ENCODE measurements at places on chromosomes 3 and 15.

DNA sequence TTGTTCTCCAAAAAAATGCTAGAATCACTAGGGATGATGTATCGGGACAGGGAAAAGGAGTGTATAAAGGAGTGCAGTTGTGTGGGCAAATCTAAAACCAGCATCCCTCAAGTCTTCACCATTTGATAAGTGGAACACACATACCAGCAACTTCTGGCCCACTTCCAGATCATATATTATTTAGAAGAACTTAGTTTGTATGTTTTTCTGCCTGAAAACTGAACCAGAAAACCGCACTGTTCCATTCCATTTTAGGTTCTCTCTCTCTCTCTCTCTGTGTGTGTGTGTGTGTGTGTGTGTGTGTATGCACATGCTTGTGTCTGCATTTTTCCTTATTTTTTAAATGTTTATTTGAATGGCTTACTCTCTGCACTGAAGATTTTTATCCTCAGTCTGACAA lies 93.5 kb downstream of the SERPINI1 start:
- DNase-seq, result no peak

GRCh38 chr3:71062037-71062932 lies 521.2 kb downstream of the FOXP1 start:
- DNase-seq, result no peak

GRCh38 chr3:43632269-43632733 lies 10.5 kb upstream of the ANO10 start:
- DNase-seq, result no peak

DNA sequence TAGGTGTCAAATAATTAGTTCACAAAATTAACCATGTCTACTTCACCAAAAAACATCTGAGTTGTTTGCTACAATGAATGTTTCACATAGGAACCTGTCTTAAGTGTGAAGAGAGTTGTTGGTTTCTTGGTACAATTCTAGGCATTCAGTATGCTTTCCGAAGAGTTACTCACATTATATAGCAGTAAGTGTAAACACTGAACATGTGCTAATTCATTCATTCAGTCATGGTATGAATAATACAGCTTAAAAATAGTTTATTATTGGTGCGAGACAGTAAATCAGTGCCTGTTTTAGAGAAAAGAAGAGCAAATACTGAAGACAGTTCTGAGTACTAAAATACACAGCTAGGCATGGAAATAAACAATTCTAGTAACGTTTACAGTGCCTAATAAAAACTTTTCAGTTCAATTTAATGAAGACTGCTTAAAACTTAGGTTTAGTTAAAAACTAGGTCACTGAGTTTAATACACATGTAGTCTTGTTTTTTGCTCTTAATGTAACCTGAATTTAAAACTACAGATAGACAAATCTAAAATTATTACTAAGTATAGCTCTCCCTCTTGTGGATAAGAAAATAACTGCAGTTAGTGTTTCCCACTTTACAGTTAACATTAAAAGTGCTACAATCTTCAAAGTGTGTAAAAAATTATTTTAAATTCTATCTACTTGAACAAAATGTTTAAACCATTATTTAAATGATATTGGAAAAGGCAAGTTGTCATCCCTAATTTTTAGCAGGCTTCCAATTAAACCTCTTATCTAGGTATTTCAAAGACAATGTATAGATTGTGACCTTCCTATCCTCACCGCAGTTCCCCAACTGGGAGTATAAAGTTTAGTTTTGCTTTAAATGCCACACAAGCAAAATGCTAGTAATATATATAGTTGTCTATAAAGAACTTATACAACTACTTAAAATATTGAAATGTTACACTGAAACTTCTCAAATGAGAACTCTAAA lies 20.1 kb upstream of the ZCWPW2 start:
- DNase-seq, result no peak

DNA sequence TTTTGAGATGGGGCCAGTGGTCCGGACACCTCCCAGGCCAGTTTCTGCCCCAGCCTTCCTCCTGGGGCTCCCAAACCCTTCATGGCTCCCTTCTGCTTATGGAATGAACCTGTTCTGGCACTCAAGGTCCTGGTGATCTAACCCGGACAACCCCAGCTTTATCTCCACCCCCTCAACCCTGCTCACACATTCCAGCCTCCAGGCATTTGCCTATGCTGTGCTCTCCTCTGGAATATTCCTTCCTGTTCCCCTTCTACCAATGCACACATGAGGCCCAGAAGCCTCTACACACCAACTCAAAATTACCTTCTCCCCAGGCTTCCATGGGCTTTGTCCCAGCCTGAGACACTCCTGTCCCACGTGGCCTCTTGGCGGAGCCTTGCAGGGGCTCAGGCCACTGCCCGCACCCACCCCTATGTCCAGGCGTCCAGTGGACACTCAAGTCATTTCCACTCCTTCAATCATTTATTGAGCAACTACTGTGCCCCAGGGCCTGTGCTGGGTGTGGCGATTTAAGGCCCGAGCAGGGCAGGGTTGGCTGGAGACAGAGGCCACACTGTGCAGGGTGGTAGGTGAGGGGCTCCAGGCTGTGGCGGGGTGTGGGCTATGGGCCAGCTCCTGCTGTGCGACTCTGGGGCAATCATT lies 18.8 kb downstream of the PLXND1 start:
- DNase-seq, result no peak

DNA sequence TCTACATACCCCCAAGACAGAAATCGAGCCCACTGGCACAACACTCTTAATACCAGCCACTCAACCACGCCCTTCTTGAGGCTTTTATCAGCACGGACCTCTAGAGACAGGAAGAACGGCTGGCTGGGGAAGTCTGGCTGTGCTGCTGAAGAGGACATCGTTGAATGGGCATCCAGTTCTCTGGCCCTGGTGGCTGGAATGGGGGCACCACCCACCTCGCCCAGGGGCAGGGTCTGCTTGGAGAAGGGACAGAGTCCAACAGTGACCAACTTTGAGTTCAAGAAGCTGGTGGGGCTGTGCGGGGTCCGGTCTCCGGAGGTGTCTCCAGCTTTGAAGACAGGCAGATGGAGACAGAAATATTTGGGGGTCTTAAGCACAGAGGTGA lies 77.5 kb downstream of the ATP10A start:
- no peak for DNase-seq

Data from cardiac septum (tissue), 1 donor.